ENCODE measurements at places on chromosomes 7 and 10.
A peak's percentile ranks its signal among the peaks of the same experiment; 100 is the strongest.

- peak; percentile 0 for DNase-seq
These were observed 513 bp downstream of the ODAD2 start for GRCh38 chr10:27998178-27998953.

- no peak for DNase-seq
These were observed 12.1 kb downstream of the CNNM1 start for GRCh38 chr10:99341248-99341647.

DNA sequence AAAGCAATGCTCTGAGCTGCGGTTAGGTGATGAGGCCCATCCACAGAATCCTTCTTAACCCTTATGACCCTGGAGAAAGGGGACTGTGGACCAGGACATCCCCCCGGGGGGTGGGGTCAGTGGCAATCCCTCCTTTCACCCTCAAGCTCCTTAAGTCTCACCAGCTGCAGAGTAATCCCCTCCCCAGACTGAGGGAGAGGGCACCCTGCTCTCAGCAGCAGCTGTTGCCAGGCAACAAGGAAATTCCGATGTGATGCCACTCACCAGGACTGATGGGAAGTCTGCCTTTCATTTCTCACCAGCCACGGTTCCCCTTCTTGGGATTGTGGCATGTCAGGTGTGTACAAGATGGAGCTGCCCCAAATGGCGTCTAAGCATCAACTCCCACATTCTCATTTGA, 129.6 kb downstream of the DOCK1 start:
- no peak for DNase-seq

DNA sequence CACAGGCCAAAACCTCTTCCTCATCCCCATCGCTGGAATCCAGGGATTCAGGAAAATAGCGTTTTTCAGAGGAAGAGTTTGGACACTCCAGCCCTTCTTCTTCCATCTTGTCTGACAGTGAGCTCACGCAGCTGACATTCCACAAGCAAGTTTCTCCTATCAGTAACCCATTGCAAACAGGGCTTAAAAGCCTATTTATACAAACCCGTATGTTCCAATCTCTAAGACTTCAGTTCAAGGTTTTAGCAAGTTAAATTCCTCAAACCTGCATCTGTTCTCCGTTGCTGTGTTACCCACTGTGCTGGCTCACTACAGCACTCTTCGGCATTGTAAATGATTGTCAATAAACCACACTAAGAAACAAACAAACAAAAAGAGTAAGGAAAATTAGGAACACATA, 373 bp downstream of the DHX32 start:
- no peak for DNase-seq

DNA sequence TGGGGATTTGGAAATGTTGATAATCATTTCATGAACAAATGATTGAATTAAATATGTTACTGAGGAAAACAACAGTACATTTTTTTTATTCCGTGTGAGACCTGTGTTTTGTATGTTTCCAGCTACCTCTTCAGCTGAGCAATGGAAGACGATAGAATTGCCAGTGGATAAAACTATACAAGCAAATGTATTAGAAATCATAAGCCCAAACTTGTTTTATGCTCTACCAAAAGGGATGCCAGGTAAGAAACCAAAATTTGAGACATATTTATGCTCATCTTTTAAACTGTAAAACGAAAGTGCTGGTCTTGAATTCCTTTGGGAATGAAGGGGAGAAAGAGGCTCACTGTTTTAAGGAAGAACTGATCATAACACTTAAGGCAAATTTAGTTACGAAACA, 17.8 kb upstream of the VWA2 start:
- DNase-seq, result no peak

DNA sequence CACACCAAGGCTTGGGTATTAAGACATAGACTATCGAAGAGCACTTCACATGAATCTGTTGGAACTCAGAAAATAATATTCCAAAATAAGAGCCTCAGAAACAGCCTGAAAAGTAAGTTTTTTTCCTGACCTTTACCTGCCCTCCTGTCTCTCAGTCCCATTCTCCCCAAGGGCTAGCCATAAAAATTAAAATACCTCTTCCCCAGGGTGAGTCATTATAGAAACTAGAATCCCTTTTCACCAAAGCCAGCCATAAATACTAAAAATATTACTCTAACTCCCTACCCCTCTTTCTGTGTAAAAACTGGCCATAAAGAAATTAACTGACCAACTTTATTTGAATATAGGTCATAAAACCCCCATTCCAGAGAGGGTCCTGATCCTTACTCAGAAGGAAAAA, 87.9 kb upstream of the TMEM106B start:
- no peak for DNase-seq
